Breast epithelium (tissue), 4 donors: ENCODE measurements at places on chromosomes 3 and 15. TPM values are rescaled to one million over a fixed set of nuclear protein-coding genes. Genes with fewer than 3 reads are reported as not detected.

DNA sequence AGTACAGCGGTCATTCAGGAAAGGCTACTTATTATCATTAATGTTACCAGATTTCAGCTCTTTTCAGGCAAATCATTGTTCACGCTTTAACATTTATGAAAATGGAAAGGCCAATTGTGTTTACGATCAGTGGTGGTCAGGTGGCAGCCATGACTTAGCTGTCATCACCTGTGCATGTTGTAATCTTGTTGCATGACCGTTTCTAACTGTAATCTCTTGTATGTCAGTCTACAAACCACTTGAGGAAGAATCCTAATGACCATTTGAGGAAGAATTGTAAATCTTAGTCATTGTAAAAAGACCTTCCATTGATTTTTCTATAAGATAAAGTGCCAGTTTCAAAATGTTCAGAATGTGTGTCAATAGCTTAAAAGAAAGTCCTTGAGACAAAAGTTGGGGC, 100.4 kb downstream of the SERPINI1 start:
- no peaks in the 10 kb centered on the region for H3K4me1 ChIP-seq
- no peak overlapping the region for H3K4me3 ChIP-seq
- H3K27me3 ChIP-seq: no peaks in the 10 kb centered on the region
- no peak overlapping the region for H3K27ac ChIP-seq

GRCh38 chr3:147428754-147429153, 19.6 kb downstream of the ZIC1 start:
- no peaks in the 10 kb centered on the region for H3K4me1 ChIP-seq
- H3K27ac ChIP-seq: no peak overlapping the region
- H3K27me3 ChIP-seq: no peaks in the 10 kb centered on the region
- DNase-seq: no peak
- no peaks in the 10 kb centered on the region for H3K36me3 ChIP-seq

GRCh38 chr3:25576831-25577454, 87.8 kb downstream of the TOP2B start:
- DNase-seq: no peak
- no peak overlapping the region for H3K27ac ChIP-seq
- no peaks in the 10 kb centered on the region for H3K36me3 ChIP-seq

Gene MYRIP
- total RNA-seq: 2.3 TPM

Gene HIGD2B
- not detected for total RNA-seq

GRCh38 chr3:128113817-128114794, 9.5 kb downstream of the RUVBL1 start:
- H3K27me3 ChIP-seq: no peaks in the 10 kb centered on the region
- no peak overlapping the region for H3K27ac ChIP-seq
- no peak overlapping the region for H3K4me3 ChIP-seq

Gene TLR9
- not detected for total RNA-seq

Gene GP5
- not detected for total RNA-seq

- no peaks in the 10 kb centered on the region for H3K4me1 ChIP-seq
- H3K27me3 ChIP-seq: no peaks in the 10 kb centered on the region
- no peak for DNase-seq
- no peaks in the 10 kb centered on the region for H3K36me3 ChIP-seq
Measured at GRCh38 chr3:31399271-31399670, 133.5 kb upstream of the STT3B start.

- H3K4me3 ChIP-seq: no peak overlapping the region
- no peak for DNase-seq
- H3K27me3 ChIP-seq: no peaks in the 10 kb centered on the region
- no peaks in the 10 kb centered on the region for H3K36me3 ChIP-seq
- no peak overlapping the region for H3K27ac ChIP-seq
- H3K4me1 ChIP-seq: no peaks in the 10 kb centered on the region
Measured at GRCh38 chr3:18740631-18741583, 315.8 kb upstream of the SATB1 start.

Gene CAMP
- not detected for total RNA-seq

Gene SLC28A2
- not detected for total RNA-seq

- no peaks in the 10 kb centered on the region for H3K36me3 ChIP-seq
- no peaks in the 10 kb centered on the region for H3K27me3 ChIP-seq
- H3K4me3 ChIP-seq: no peak overlapping the region
Measured at GRCh38 chr3:27939521-27939920, 217.4 kb upstream of the EOMES start.

- no peak for DNase-seq
- H3K4me1 ChIP-seq: no peaks in the 10 kb centered on the region
- H3K27me3 ChIP-seq: no peaks in the 10 kb centered on the region
- no peak overlapping the region for H3K4me3 ChIP-seq
Measured at GRCh38 chr3:139696314-139696604, 18.5 kb upstream of the NMNAT3 start.

GRCh38 chr3:49513494-49514124, 40.7 kb upstream of the BSN start:
- no peaks in the 10 kb centered on the region for H3K27me3 ChIP-seq
- no peak overlapping the region for H3K27ac ChIP-seq
- H3K36me3 ChIP-seq: no peaks in the 10 kb centered on the region
- H3K4me1 ChIP-seq: peaks cover 1% of the 10 kb centered on the region
- no peak overlapping the region for H3K4me3 ChIP-seq

DNA sequence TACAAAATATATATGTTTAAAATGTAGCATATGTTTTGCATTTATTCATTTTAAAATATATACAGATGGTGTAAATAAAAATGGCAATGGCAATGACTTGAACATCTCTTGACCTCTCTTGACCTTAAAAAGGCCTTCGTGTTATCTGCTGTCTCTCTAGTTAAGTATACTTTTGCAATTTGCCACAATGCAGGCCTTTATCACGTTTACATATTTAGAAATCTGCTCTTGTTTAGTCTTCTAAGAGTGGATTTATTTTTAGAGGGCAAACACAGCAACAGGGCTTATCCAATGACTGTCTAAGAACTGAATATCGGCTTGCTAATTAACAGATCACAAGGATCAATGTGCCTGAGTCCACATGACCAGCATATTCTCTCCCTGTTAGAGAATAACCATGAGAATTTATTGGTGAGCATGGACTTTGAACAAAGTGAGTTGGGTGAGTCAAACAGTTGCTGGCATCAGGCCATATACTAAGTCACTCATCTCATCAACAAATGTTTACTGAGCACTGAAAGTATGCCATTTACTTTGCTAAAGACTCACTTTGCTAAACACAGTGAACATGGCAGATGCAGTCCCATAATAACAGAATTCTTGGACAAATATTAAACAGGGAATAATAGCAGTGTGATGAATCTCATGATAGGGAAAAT, 48.2 kb downstream of the MDFIC2 start:
- H3K27me3 ChIP-seq: no peaks in the 10 kb centered on the region
- H3K4me3 ChIP-seq: no peak overlapping the region
- no peaks in the 10 kb centered on the region for H3K36me3 ChIP-seq
- DNase-seq: no peak
- no peak overlapping the region for H3K27ac ChIP-seq
- H3K4me1 ChIP-seq: no peaks in the 10 kb centered on the region

DNA sequence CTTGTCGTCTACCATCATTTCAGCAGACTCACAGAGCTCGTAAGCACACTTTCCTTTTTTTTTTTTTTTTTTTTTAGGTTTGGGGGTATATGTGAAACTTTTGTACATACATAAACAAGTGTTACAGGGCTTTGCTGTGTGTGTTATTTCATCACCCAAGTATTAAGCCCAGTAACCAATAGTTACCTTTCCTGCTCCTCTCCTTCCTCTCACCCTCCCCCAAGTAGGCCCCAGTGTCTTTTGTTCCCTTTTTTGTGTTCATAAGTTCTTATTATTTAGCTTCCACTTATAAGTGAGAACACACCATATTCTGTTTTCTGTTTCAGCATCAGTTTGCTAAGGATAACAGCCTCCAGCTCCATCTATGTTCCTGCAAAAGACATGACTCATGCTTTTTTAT, 746.8 kb downstream of the GRM7 start:
- H3K36me3 ChIP-seq: no peaks in the 10 kb centered on the region
- no peaks in the 10 kb centered on the region for H3K27me3 ChIP-seq
- H3K4me3 ChIP-seq: no peak overlapping the region
- no peak overlapping the region for H3K27ac ChIP-seq

Gene PEX11A
- 64.2 TPM for total RNA-seq

DNA sequence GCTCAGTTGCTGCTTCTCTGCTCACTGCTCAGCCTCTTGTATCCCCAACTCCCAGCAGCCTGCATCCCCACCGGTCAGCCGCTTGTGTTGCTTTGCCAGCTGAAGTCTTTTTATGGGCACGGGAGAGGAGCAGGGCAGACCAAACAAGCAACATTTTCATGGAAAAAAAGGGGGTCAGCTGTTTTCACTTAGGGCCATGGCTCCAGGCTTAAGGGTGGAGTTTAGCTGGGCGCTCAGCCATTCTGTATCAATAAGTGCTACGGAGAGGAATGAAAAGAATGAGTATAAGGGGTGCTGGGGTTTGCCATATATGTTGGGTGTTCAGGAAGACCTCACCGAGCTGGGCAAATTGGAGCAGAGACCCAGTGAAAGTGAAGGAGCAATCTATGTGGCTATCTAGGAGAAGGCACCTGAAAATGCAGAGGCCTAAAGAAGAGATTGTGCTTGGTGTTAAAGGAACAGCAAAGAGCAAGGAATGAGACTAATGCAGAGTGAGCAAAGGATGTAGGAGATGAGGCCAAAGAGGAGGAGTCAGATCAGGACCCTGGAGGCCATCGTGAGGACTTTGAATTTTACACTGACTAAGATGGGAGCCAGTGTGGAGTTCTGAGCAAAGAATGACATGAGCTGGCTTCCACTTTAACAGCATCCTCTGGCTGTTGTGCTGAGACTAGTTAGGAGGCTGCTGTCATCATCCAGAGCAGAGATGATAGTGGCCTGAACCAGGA, 16.6 kb upstream of the IREB2 start:
- H3K27ac ChIP-seq: no peak overlapping the region
- DNase-seq: no peak
- no peak overlapping the region for H3K4me3 ChIP-seq
- H3K27me3 ChIP-seq: no peaks in the 10 kb centered on the region

GRCh38 chr3:114649331-114649730, 355.5 kb downstream of the TIGIT start:
- no peaks in the 10 kb centered on the region for H3K27me3 ChIP-seq
- DNase-seq: no peak
- no peak overlapping the region for H3K4me3 ChIP-seq
- H3K4me1 ChIP-seq: no peaks in the 10 kb centered on the region

DNA sequence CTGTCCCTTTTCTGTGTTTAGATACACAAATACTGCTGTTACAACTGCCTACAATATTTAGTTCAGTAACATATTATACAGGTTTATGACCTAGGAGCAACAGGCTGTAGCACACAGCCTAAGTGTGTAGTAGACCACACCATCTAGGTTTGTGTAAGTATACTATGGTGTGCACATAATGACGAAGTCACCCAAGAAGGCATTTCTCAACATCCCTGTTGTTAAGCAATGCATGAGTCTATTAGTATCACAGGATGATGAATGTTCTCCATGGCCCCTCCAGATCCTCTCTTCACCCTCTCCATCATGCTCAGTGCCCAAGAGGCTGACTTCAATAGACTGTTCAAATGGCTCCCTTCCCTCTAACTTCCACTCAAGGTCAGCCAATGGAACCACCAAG, 14.6 kb upstream of the SEC62 start:
- no peak overlapping the region for H3K27ac ChIP-seq
- H3K4me1 ChIP-seq: no peaks in the 10 kb centered on the region
- DNase-seq: no peak
- H3K4me3 ChIP-seq: no peak overlapping the region

DNA sequence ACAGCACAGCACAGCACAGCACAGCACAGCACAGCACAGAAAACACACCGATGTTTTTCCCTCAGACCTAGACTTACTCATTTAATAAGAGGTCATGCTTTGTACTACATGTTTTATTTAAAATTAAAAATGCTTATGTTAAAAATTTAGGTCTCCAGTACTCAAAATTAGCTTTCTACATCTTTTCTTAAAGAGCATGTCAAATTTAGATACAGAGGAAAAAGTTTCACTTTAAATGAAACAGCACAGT, 78.7 kb downstream of the CHAC1 start:
- no peaks in the 10 kb centered on the region for H3K36me3 ChIP-seq
- H3K27ac ChIP-seq: no peak overlapping the region
- H3K4me1 ChIP-seq: no peaks in the 10 kb centered on the region

Gene TMIE
- not detected for total RNA-seq

DNA sequence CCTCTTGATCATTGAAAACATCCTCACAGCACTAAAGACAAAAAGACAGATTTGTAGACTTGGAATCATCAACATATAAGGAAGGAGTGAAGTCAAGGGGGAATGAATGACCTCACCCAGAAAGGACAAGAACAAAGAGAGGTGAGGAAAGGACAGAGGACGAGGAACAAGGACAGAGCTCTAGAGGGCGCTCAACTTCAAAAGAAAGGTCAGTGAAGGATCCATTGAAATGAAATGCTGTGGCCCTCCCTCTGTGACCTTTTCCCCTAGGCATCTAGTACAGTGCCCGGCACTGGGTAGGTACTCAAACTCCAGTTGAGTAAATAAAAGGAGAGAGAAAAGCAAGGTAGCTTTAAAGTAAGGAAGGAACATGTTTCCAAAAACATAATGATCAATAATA, 2.6 kb downstream of the ATP8B4 start:
- no peak overlapping the region for H3K27ac ChIP-seq
- no peaks in the 10 kb centered on the region for H3K4me1 ChIP-seq
- no peak for DNase-seq
- no peaks in the 10 kb centered on the region for H3K36me3 ChIP-seq
- H3K27me3 ChIP-seq: no peaks in the 10 kb centered on the region

- no peaks in the 10 kb centered on the region for H3K4me1 ChIP-seq
- no peak overlapping the region for H3K4me3 ChIP-seq
- no peak overlapping the region for H3K27ac ChIP-seq
- no peaks in the 10 kb centered on the region for H3K27me3 ChIP-seq
- H3K36me3 ChIP-seq: no peaks in the 10 kb centered on the region
Measured at GRCh38 chr3:54874816-54875556, 52.9 kb downstream of the LRTM1 start.

DNA sequence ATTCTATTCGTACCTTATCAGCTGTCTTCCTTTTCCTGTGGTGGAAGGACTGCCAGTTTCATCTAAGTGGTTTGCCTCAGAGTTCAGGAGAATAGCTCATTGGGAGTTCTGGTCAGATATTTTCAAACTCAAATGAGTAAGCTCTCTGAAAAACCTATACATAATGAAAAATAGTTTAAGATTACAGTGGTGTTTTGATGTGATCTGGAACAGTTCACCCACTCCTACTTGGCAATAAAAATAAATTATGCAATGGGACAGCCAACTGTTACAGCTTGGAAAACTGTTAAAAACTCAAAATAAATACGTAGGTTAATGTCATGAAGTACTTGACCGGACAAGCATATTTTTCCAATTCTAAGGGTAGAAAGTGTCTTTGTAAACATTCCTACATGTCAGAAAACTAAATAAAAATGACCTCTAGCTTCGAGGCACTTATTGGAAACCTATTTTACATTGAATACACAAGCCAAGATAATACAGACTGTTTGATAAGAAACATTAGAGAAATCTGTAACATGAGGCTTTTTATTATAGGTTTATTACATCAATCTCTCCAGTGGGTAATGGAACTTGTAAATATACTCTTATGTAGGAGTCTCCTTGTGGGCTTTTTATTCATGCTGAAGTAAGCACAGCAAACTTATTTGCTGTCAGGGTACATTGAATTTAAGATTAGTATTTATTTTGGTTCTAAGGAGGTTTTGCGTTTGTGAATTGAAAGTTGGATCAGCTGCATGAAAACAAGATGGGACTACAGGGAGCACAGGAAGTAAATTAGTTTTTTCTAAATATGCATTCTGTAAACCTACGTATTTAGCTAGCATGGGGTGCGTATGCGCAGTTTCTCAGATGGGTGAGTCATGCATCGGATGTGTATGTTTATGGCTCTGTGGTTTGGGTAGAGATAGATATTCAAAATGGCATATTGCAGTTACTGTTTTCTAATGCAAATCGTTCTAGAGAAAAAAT, 453.1 kb downstream of the IL5RA start:
- H3K4me1 ChIP-seq: no peaks in the 10 kb centered on the region
- no peak overlapping the region for H3K27ac ChIP-seq
- H3K4me3 ChIP-seq: no peak overlapping the region
- no peaks in the 10 kb centered on the region for H3K36me3 ChIP-seq
